Frontal cortex (tissue), 4 donors: ENCODE measurements at places on chromosomes 2 and 18.

DNA sequence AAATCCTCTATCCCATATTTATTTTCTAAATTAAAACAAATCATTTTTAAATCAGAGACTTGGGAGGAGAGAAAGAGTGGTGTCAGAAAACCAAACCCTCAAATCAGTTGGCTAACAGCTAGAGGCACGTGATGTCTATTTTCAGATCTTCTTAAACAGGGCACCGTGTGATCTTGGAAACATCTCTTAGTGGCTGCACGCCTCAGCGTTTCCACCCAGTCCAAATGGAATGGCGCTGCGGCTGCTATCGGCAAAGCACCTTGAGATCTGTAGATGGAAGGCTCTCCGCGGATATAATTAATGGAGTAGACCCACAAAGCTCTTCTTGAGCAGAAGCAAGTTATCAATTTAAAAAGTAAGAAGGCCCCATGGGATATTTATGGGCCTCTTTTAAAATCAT is 50.0 kb downstream of the NRP2 start:
- DNase-seq, result no peak

- DNase-seq, result no peak
These were observed 90.3 kb upstream of the CAPN13 start for GRCh38 chr2:30897539-30897938.

GRCh38 chr18:37900326-37900725 is 334.7 kb upstream of the CELF4 start:
- DNase-seq, result no peak

DNA sequence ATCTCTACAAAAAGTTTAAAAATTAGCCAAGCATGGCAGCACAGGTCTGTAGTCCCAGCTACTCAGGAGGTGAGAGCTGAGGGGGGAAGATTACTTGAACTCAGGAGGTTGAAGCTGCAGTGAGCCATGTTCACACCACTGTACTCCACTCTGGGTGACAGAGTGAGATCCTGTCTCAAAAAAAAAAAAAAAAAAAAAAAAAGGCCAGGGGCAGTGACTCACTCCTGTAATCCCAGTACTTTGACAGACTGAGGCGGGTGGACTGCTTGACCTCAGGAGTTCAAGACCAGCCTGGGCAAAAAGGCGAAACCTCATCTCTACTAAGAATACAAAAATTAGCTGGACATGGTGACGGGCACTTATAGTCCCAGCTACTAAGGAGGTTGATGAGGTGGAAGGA is 37.0 kb downstream of the PUM2 start:
- DNase-seq, result no peak

- DNase-seq, result no peak
These were observed 314.4 kb downstream of the MTX2 start for GRCh38 chr2:176583607-176584006.

DNA sequence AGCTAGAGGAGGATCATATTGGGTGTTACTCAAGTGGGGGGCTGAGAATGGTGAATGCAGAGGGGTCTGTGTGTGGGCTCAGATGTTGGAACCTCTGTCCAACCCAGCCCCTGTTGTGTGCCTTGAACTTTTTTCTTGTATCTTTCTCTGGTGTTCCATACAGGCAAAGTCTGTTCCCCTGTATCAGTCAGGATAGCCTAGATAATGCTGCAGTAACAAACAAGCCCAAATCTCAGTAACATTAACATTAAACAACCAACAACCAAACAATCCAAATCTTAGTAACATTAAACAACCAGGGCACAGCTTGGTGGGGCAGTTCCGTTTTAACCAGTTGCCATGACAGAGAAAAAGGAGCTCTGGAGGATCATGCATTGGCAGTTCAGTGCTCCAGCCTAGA is 103.7 kb downstream of the CTIF start:
- no peak for DNase-seq

DNA sequence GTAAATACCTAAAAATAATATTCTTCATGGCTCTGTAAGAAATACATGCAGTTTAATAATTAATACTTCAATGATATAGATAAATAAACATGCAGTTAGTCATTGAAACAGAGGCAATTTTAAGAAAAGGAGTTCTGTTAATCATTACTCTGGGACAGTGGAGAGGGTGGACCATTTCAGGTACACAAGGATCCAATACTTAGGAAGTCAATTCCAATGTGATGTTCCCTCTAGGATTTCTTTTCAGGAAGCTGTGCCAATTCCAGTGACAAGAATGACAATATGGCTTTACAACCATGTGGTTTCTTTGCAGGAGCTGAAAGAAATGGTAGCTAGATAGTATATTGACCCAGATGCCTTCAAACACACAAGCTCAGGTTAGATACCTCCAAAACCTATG is 175.8 kb upstream of the NETO1 start:
- no peak for DNase-seq

DNA sequence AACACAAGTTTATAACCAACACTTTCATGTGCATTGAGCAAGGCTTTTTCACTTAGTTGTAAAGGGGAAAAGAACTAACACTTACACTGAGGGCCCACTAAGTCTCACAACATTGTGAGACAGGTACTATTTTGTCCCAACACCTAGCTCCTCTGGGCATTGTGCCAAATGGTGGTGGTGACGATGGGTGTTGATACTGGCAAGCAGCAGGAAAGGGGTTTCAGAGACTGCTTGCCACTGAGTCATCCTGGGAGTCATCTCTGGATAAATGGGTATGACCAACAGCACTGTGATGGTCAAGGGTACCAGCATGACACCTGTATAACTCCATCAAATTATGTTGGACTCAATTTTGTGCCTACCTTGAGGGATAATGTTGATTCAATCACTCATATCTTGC is 138.8 kb upstream of the ITGA6 start:
- no peak for DNase-seq

DNA sequence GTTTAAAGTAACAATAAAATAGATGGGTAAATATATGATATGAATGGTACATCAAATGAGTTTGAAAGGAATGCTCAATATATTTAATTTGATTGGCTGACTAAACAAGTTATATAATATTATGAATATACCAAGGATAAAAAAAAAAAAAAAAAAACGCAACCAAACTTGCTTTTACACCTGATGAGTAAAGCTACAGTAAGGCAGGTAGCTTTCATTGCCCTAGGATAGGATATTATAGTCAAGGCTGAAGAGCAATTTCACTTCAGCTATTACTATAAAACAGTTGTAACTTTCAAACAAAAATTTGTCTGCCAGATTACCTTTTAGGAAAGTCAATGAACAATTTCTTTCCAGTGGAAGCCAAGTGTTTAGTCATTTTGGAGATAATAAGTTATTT is 56.8 kb upstream of the PEX13 start:
- no peak for DNase-seq

DNA sequence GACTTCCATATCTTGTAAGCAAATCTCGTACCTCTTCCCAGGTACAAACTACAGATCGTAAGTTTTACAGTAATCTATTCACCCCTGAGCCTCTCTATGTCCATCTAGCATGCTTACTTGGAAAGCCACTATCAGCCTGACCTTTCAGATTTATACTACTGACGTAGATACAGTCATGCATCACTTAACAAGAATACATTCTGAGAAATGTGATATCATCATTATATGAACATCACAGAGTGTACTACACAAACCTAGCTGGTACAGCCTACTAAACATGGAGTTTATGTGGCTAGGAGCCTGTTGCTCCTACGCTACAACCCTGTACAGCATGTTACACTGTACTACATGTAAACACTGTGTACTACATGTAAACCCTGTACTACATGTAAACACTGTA is 293.2 kb upstream of the ZNF804A start:
- no peak for DNase-seq

- no peak for DNase-seq
These were observed 62.8 kb upstream of the ID2 start for GRCh38 chr2:8619071-8619470.

DNA sequence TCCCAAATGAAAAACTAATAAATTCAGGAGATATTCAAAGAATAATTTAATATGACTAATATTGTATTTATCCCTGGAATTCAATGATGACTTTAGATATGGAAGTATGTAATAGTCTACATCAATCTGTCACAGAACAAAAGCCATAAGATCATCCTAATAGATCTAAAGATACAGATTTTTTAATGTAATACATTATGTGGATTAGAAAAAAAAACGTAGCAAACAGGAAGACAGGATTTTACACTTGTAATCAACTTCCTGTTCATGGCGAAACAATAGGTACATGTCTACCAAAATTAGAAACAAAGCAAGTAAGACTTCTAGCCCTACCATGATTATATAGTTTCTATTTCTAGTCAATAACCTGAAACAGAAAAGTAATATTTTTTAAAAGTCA is 192.2 kb downstream of the TTC32 start:
- no peak for DNase-seq

DNA sequence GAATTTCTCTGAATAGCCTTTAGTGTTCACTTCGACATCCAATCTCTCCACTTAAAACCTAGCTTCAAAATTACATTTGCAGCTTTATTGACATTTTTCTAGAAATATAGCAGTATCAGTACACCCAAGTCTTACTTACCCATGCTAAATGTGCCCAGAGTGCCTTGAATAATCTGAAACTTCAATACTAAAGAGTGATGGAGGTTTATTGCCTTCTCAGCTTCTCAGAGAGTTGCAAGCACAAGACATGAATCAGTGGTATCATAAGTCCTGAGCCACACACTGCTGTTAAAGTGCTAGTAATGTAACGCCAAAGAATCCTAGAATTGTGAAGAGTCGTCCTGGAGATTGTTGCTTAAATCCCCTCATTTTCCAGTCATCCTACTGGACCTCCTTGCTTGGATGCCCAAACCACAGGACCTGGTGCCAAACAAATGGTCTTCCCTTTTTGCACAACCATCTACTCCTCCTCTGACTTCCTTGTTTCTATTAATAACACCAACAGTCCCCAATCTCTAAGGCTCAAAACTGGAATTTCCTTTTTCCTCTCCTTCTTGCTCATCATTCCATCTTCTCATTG is 83.2 kb upstream of the SPATS2L start:
- DNase-seq, result no peak

- no peak for DNase-seq
These were observed 36.6 kb downstream of the UBE2F start for GRCh38 chr2:238003234-238004031.

GRCh38 chr2:59413751-59414570 is 1139.5 kb downstream of the BCL11A start:
- no peak for DNase-seq

DNA sequence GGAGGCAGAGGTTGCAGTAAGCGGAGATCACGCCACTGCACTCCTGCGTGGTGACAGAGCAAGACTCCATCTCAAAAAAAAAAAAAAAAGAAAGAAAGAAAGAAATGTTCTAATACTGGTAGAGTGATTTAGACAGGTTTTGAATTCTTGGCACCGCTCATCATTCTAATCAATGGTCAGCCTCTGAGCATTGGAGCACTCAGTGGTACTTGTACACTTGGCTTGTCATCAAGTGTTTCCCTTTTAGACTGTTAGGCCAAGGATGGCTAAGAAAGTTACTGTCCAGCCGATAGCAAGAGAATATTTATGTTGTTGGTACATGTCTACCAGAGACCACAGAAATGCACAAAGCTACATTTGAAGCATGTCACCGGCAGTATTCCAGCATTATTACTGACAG is 444.1 kb upstream of the RAB12 start:
- no peak for DNase-seq

DNA sequence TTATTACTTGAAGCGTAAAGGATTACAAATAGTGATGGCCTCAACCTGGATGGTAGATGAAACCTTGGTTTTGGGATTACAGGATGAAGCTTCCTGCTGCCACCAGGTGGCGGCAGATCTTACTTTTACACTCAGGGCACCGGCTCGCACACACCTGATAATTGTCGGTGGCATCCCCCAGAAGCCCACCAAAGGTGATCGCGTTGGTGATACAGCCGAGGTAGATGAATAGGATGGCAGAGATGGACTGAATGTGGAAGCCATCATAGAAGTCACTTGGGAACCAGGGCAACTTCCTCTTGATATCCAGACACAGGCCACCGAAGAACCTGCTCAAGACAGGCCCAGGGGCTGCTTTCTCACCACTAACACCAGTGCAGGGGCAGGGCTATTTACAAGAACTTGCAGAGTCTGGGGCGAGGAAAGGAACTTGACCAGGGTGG is 51.8 kb downstream of the MTHFD2 start:
- DNase-seq, result peak; percentile 59

- DNase-seq, result peak; percentile 28
These were observed 2.8 kb upstream of the MXD1 start for GRCh38 chr2:69911985-69912563.

- DNase-seq, result peak; percentile 45
These were observed 4.3 kb downstream of the RAX start for GRCh38 chr18:59268721-59269562.

- no peak for DNase-seq
These were observed 119.2 kb downstream of the PRKRA start for GRCh38 chr2:178331474-178332432.

DNA sequence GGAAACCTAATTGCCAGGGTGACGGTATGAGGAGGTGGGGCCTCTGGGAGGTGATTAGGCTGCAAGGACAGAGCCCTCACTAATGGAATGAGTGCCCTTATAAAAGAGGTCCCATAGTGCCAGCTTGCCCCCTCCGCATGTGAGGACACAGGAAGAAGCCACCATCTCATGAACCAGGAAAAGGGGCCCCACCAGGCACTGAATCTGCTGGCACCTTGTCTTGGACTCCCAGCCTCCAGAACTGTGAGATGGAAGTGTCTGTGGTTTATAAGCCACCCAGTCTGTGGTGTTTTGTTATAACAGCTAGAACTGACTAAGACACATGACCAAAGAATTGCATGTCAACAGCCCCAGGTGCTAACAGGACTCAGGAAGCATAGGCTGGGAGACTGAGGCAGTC is 214.3 kb downstream of the MGAT5 start:
- DNase-seq, result no peak

- no peak for DNase-seq
These were observed 9.7 kb downstream of the OSR1 start for GRCh38 chr2:19348692-19349091.

DNA sequence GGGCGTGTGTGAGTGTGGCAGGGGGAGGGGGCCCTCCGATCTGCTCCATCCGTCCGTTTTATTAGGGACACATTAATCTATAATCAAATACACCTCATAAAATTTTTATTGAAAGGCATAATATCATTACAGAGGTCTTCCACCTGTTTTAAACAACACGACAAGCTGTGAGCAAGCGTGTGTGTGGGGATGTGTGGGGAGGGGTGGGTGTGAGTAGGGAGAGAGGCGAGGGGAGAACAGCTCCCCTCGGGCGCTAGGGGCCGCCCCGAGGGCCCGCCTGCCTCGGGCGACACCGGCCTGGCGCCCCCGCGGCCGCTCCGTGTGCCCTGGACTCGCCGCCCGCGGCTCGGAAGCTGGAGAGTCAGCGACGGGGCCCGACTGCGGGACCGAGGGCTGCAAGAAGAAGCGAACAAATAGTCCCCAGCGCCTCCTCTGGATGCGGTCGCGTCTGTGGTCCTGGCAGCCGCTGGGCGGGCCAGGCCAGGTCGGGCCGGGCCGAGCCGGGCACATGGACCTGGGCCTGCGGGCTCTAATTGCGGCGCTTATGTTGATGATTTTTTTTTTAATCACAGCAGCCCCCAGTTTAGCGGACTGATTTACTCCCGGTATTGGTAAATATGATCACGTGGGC is 352 bp upstream of the HOXD9 start:
- no peak for DNase-seq

- no peak for DNase-seq
These were observed 23.6 kb upstream of the ZCCHC2 start for GRCh38 chr18:62499263-62499650.
